ENCODE measurements at places on chromosomes 5 and 9.

GRCh38 chr9:102642651-102643050 is 352.5 kb upstream of the CYLC2 start:
- DNase-seq: no peak

- no peak for DNase-seq
Observed at GRCh38 chr9:131420980-131421624, 27.2 kb downstream of the PRRC2B start.

DNA sequence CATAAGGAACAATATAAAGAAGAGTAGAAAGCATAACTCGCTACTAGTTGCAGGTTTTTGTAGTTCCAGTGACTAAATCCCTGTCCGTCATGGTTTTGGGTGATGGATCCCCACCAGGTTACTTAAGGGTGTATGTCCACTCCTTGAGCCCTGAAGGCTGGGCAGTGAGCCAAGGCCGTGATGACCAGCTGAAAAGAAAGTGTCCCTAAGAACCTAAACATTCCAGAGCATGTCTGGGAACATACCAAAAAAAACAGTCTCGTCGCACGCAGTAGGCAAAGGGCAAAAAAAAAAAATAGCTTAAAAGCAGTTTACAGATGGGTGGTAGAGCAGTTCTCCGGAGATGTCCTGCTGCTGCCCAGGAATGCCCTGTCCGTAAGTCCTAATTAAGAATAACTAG is 21.4 kb upstream of the SNAPC3 start:
- DNase-seq: no peak

- no peak for DNase-seq
Observed at GRCh38 chr5:14449052-14449661, 132.4 kb upstream of the OTULINL start.

DNA sequence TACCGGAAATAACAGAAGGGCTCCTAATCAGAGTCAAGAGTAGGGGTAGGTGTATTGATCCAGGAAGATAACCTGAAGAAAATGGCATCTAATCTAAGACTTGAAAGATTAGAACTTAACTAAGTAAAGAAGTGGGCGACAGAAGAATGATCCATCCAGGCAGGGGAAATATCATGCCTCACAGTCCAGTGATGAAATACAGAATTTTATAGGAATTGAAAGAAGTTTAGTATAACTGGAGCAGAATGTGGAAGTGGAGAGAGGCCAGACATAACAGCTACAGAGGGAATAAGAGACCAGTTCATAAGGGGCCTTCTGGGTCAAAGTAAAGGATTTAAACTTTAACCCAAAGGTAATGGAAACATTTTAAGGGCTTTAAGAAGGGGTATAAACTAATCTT is 42.2 kb downstream of the ERP44 start:
- no peak for DNase-seq

DNA sequence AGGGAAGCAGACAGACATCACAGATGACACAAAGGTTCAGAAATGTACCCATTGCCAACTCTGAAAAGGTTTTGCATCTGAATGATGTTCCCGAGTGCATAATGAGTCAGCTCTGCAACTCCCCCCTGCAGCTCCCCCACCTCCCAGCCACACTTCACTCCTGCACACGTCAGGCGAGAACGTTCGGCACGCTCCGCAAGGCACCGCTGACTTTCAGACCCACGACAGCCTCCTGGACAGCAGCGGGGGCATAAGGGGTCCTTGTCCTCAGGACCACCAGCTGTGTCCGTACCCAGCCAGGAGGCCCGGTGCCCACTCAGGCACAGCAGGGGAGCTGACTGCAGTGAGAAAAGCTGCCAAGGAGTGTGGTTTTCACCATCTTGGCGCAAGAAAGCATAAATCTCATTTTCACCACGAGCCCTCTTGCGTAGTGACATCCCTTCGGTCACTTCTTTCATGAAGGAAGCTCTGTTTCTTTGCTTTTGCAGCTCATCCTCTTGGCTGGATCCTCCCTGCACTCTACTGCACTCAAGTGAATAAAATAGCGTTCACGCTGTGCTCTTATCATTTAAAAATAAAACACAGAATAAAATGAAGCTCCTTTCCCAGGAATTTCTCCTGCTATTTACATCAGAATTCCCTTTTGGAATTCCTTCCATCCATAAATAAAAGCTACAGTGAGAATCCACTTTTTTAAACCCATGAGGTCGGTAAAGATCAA is 9.9 kb downstream of the GFPT2 start:
- DNase-seq: no peak

- no peak for DNase-seq
Observed at GRCh38 chr5:446066-446882, 3.3 kb downstream of the EXOC3 start.

- no peak for DNase-seq
Observed at GRCh38 chr5:176410486-176411180, 5.7 kb downstream of the CLTB start.

DNA sequence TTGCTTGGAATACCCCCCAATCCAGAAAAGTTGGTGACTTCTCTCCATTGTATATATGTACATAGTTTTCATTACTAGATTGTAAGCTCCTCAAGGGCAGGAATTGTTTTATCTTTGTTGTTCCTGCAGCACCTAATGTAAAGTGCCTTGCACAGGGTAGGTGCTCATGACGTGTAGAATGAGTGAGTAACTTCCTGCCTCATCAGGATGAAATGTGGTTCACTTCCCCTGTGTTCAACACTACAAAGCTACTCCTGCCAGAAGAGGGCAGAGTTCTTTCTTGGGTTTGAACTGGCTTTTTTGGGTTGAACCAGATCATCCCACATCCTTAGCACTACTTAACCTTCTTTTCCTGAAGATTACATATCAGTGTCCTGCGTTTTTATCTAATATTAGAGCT is 23.9 kb downstream of the GTF3C4 start:
- no peak for DNase-seq

DNA sequence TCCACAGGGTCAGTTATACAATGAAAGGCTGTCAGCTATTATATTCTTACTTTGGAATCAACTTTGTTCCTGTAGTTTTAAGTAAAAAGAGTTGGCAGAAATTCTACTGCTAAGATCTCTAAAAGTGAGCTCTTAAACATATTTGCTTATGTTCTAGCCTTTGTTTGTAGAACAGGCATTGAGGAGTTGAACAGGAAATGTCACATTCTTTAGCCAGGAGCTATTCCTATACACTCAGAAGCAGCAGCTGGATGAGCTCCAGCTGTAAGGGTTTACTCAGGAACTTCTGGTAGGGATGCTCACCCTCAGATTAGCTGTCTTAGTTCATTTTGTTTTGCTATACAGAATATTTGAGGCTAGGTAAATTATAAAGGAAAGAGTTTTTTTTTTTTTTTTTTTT is 22.4 kb upstream of the SPINK14 start:
- no peak for DNase-seq

DNA sequence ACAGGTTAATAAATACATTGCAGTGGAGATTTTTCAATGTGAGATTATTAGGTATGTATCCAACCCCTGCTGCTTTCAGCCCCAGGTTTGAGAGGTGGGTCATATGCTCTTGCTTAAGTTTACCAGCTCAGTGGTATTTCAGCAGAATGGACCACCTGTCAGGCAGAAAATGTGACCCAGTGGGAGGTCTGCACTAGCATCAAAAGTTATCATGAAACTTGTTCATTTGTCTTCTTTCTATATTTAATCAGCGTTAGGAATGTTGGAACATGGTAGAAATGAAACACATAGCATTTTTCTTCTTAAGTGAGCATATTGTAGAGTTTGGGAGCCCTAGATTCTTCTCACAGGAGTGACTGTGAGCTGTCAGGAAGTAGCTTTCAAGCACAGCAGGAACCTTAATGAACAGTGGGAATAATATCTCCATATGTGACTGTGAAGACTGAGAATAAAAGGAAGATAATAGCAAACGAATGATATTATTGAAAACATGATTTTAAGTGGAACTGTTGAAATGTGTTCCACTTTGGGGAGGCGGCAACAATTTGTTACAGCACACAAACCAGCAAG is 596.9 kb upstream of the CDH6 start:
- DNase-seq: no peak

DNA sequence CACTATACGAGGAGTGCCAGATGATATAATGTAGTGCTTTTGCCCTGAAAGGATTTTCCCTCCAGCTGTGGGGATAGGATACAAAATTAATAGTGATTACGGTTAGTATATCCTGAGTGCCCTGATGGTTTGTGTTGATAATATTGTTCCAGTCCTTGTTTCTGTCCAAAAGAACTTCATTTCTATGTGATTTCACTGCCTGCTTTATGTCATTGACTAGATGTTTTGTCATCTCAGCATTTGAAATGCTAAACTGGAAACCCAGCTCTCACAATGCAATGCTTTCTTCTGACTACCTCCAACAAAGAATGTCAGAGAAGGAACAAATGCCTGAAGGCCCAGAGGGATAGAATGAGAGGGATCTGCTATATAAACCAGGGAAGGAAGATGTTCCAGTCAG is 177.8 kb downstream of the NIPBL start:
- DNase-seq: no peak

DNA sequence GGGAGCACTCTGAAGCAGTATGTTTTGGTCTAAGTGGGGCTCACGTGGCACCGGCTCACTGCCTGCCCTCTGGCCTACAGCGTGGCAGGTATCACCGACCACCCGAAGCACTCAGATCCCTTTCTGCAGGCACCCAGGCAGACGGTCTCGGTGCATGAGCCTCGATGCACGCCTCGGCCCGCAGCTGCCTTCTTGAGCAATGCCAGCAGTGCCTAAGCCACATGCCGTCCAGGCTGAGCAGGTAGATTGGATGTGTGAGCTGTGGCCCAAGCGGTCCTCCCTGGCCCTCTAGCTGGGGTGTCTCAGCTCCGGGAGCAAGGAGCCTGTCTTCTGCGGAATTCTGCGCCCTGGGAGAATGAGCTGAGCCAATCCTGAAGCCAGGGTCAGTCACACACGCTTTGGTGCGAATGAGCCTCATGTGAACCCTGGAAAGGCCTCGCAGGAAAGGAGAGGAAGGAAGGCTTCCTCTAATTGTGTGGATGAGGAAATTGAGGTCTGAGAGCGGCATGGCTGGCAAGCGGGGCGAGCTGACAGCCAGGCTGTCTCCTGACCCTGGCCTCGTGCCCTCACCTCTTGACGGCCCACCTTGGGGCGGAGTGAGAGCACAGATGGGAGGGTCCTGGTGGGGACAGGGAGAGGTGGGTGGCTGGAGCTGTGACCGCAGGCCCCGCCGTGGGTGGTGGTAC is 14.4 kb downstream of the RXRA start:
- DNase-seq: no peak

- no peak for DNase-seq
Observed at GRCh38 chr5:176750144-176750543, 60.2 kb upstream of the UNC5A start.
